ENCODE measurements at places on chromosomes 11 and 22.

- DNase-seq: no peak
Measured at GRCh38 chr11:69664103-69664775, 10.9 kb downstream of the LTO1 start.

DNA sequence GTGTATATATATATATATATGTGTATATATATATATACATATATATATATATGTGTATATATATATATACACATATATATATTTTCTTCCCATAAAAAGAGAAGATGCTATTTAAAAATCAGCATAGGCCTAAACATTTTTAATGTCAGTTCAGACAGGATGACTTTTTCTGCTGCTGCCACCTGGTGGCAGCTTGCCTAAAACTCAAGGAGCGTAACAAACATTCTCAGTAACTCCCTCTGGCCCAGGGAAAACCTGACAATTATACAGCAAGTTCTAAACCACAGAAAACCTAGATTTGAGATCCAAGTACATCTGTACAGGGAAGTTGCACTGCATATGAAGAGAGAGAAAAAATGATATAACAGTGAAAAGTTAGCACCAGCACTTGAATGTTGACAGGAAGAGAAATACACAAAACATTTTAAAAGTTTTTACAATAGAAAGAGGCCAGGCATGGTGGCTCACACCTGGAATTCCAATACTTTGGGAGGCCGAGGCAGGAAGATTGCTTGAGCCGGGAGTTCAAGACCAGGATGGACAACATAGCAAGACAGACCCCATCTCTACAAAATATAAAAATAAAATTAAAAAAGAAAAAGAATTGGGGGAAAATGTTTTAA, 16.6 kb downstream of the OR8A1 start:
- DNase-seq: no peak

DNA sequence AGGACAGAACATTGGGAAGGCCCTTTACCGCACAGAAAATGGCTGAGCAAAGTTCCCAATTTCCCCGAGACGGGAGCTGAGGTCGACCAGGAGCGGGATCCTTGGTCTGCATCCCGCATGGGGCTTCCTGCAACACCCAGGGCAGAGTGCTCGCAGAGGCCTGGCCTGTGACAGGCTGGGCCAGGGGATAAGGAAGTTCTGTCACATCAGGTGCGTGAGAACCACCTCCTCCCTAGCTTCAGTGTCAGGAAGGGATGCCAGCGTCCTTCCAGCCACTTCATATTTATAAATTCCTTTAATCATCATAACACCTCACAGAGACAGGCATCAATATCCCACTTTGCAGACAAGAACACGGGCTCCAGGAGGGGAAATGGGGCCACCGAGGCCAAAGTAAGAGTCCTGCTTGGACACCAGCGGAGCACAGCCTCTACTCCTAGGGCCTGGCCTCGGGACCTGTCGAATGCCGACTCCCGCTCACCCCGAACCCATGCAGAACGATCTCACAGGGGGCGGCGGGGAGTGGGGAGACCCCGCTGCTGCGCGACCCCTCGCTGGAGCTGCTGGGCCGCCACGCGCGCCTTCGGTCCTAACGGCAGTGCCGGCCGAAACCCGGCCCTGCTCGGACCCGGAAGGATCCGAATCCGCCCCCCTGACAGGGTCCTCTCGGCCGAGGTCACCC, 532 bp downstream of the BET1L start:
- DNase-seq: no peak

- no peak for DNase-seq
Measured at GRCh38 chr11:66316849-66317251, at the start of gene CD248. CD248 (minus strand) TSS chr11:66317044; CDS start chr11:66317027, 17 bp downstream.

GRCh38 chr11:130397780-130398179, 30.6 kb downstream of the ADAMTS8 start:
- no peak for DNase-seq

DNA sequence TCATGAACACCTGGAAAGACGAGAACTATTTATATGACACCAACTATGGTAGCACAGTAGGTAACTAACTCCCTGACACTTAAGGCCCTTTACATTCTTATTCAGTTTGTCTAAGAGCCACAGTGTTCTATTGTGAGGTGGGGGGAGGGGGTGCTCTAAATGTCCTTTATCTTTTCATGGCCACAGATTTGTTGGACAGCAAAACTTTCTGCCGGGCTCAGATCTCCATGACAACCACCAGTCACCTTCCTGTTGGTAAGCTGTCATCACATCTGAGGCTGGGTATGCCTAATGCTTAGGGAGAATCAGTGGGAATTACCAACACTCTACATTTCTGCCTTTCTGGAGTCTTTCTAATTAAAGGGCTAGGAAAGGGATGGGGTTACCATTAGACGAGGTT, 30.7 kb downstream of the EHF start:
- DNase-seq: no peak

DNA sequence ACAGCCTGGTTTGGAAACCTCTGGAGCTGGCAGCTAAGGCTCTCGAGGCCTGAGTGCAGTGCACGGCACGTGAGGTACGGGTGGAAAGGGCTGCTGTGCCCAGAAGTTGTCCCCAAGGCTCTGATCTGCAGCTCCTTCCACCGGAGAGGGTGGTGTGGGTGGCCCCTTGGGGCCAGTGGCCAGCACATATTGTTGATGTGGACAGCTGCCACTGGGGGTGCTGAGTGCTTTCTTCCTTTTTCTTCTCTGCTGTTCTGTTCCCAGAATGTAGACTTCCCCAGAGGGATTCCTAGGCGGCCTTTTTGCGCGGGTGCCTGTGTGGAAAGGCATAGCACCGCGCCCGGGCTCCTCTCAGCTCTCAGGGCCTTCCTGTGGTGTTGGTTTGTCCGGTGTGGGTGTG, 1476.5 kb downstream of the TBC1D22A start:
- no peak for DNase-seq

- no peak for DNase-seq
Measured at GRCh38 chr11:2527621-2528291, 82.9 kb downstream of the KCNQ1 start.

DNA sequence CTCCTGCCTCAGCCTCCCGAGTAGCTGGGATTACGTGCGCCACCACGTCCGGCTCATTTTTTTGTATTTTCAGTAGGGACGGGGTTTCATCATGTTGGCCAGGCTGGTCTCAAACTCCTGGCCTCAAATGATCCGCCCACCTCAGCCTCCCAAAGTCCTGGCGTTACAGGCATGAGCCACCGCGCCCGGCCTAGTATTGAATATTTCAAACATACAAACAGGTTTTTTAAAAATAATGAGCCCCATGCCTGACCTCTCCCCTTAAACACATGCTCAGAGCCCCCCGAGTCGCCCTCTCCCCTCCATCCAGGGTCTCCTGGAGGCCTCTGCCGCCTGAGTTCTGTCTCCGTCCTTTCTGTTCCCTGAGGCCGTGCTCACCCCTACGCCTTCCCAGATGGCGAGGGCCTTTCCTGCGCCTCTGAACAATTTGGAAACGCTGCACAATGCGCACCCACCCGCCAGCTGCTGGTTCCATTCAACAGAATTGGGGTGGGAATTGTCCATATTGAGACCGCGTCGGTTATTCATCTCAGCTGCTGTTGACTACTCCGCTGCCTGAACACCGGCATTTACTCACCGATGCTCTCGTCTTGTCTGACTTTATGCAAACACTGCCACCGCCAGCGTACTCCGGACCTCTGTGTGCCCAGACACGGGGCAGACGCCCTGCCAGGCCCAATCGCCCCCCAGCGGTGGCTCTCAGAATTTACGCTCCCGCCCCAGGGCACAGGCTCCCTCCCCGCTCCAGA, 13.6 kb upstream of the RNH1 start:
- no peak for DNase-seq

GRCh38 chr11:119361941-119362725, 15.6 kb upstream of the MFRP start:
- no peak for DNase-seq

GRCh38 chr11:8913961-8914660, 3.1 kb downstream of the AKIP1 start:
- DNase-seq: no peak

DNA sequence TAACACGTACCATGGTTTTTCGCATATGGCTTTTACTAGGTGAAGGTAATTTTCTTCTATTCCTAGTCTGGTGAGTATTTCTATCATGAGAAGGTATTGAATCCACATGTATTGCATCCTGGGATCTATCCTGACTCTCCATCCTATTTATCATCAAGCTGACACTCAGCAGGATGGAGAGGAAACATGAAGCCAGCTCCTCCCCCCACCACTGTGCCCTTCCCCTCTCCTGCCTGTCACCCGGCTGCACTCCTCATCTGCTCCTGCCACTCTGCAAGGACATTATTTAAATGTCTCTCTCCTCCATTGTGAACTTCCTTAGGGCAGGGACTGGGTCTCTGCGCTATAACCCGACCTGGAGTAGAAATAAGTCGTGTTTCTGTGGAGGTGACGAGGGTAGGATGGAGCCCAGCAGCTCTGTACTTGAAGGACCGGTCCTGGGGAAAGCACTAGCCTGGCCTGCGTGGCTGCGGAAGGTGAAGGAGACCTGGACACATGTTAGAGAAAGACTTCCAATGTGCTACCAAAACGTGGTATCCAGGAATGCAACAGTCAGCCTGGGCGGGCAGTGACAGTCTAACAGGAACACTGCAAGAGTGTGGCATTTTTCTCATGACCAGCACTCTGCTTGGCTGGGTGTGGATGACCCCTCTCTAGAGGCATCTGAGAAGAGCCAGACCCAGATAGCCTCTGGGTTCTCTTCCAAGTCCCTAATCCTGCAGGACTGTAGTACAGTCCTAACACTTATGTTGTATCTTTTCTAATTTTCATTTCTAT, 111.2 kb downstream of the MICAL3 start:
- DNase-seq: no peak

DNA sequence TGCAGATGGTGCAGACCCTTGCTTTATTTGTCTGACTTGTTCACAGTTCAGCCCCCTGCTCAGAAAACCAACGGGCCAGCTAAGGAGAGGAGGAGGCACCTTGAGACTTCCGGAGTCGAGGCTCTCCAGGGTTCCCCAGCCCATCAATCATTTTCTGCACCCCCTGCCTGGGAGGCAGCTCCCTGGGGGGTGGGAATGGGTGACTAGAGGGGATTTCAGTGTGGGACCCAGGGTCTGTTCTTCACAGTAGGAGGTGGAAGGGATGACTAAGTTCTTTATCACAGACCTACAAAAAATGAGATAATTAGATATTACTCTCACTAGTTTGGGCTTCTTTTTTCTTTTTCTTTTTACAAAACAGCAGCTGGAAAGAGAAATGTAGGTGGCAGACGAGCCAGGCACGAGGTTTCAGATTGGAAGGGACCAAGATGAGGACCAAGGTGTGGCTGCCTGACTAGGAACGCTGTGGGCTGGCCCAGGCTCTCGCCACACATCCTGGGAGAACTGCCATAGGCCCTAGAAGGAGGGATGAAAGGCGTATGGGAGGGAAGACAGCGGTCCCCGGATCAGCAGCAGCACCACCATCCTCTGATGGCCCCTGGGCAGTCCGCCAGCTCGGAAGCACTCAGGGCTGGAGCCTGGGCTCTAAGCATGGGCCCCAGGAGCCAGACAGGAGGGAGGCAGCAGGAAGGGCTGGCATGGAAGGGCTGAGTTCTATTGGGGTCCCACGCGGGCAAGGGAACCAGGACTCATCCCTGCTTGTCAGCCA, 14.2 kb downstream of the TXN2 start:
- DNase-seq: no peak

- peak; percentile 50 for DNase-seq
Measured at GRCh38 chr11:36501236-36501635, 8.8 kb downstream of the TRAF6 start.

DNA sequence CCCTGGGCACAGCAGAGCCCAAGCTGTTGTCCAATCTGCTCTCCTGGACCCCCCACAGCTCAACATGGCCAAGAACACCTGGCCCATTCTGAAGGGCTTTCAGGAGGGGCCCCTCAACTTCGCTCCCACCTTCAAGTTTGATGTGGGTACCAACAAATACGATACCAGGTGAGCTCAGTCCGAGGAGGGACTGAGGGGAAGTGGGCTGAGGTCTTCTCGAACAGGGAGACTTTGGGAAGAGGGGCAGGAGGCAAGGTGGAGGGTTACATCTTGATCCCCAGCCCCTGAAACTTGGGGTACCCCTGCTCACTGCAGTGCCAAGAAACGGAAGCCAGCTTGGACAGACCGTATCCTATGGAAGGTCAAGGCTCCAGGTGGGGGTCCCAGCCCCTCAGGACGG, 5.4 kb downstream of the INPP5J start:
- no peak for DNase-seq

- DNase-seq: no peak
Measured at GRCh38 chr11:101974255-101974654, 57.9 kb upstream of the ANGPTL5 start.

GRCh38 chr22:23888615-23889401, 5.4 kb upstream of the MIF start:
- DNase-seq: no peak

- DNase-seq: no peak
Measured at GRCh38 chr11:116053548-116053919, 549.3 kb upstream of the CADM1 start.

DNA sequence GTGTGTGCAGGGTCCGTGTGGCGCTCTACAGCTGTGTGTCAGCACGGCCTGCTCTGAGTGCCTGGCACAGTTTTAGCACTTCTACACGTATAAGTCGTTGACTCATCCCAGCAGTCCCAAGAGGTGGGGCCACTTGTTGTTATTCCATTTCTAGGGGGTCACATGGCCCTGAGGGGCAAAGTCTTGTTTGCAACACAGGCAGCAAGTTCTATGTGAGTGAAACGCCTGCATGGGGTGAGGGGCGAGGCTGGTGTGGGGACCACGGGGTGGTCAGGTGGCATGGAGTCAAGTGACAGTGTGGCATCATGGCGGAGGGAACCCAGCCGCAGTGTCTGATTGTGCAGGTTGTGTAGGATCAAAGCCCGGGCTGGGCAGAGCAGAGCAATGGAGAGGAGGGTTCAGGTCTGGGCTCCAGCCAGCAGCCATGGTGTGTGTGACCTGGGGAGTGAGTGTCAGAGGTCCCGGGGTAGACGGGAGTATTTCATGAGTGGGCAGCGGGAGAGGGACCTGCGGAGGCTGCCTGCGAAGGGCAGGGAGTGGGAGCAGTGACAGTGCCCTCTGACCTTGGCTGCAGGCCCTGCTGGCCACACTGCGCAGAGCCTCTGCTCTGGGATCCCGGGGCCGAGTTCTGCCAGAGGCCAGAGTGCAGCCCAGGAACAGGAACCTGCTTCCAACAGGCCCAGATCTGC, 27.9 kb downstream of the SHANK3 start:
- no peak for DNase-seq
